ENCODE measurements at places on chromosomes 6 and 20.

- DNase-seq = no peak
Observed at GRCh38 chr20:36629719-36630681, 16.0 kb downstream of the SLA2 start.

- DNase-seq = no peak
Observed at GRCh38 chr6:119986934-119987549, 637.5 kb upstream of the MAN1A1 start.

DNA sequence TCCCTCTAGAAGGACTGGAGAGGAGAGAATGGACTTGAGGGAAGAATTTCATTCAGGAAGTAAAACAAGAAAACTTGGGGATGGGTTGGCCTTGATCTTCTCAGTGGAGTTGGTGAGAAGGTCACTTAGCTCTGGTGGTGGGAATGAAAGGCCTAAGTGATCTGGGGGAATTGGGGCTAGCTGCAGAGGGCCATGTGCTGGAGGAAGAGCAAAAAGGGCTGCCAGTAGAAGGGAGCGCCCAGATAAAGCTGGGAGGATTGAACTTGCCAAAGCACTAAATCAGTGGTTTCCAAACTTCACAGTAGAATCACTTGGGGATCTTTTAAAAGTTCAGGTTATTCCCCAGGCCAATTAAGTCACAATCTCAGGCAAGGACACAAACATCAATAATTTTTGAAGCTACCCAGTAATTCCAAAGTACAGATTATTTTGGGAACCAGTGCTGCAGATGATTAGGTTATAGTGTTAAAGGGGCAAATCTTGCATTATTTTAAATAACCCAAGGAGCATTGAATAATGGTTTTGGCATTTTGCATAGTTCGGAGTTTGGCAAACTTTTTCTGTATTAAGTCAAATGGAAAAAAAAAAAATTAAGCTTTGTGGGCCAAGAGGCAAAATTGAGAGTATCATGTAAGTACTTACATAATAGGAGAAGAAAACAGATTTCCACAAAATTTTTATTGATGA is 36.5 kb upstream of the RFPL4B start:
- DNase-seq = no peak

DNA sequence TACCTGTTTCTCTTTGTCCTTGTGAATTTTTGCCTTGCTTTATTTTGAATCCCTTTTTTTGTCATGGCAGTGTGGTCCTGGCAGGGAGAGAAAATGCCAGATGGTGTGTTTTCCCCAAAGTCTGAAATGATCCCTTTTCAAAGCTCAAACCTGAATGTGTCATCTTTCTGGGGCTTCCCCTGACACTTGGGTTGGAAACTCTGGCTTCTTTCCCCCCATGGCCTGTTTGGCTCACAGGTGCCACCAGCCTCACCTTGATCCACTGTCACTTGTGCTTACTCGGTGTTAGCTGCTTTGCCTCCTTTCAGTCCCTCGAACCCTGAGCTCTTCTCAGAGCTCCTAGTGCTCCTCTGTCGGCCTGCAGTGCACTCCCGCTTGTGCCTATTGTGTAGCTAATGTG is 22.3 kb downstream of the MYBL2 start:
- DNase-seq = no peak

DNA sequence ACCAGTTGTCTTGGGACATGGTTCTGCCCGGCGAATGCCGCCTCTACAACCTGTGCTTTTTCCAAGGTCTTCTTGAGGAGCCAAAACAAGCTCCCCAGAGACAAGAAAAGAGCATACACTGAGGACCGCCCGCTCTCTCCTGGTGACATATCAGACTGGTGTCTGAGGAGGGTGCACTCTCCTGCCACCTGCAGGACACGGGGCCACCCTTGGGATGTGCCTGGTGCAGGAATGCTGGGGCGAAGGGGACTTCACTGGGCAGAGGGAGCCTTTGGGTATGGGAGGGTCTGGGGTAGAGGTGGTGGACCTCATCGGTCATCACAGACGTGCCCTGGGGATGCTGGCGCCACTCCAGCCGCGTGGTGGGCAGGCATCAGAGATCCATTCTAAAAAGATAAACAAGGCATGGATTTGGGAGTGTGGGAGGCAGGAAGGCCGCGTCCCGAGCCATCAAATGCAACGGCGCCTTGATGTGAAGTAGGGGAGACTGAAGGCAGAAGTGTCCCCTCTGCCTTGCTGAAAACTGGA is 163.3 kb downstream of the CD83 start:
- DNase-seq = no peak

GRCh38 chr6:24710519-24711303 is 8.2 kb downstream of the C6orf62 start:
- DNase-seq = no peak

- no peak for DNase-seq
Observed at GRCh38 chr6:10084111-10084986, 330.5 kb downstream of the TFAP2A start.

GRCh38 chr20:51801122-51801822 is 1.0 kb downstream of the SALL4 start:
- no peak for DNase-seq

GRCh38 chr6:153149891-153150290 is 18.8 kb upstream of the RGS17 start:
- DNase-seq = no peak

- DNase-seq = no peak
Observed at GRCh38 chr6:81900616-81901015, 148.1 kb upstream of the TENT5A start.

DNA sequence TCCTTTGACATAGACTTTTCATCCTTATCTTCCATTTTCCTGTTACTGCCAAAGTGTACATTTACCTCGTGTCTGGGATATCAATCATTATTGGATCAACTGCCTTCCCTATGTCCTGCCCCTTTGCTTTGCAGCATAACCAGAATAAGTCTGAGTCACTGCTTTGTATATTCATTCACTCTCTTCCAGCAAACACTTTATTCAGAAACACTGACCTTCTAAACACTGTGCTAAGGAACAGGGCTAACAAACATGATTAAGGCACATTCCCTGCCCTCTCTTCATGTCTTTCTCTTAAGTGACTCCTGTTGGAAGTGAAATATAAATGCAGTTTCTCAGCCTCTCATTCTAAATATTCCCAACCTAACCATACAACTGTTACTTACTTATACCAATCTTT is 66.9 kb downstream of the COL19A1 start:
- DNase-seq = no peak

GRCh38 chr6:63487103-63487813 is 85.0 kb upstream of the LOC128125822 start:
- DNase-seq = no peak

DNA sequence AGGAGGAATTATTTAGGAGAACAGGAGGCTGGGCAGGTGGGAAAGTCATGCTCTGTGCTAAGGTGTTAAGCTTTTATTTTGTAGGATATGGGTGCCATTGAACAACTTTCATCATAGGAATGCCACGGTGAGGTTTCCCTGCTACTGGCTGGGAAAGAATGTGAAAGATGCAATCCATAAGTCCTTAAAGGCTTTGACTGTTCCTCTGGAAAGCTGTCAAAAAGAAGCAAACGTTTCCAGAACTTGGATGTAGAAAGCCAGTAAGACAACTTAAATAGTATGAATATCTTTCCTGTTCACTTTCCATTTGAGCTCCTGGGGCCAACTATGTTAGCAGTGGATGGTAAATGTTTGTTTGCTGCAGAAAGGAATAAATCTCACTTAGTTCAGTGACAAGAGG is 574.4 kb downstream of the RNF144B start:
- DNase-seq = no peak

DNA sequence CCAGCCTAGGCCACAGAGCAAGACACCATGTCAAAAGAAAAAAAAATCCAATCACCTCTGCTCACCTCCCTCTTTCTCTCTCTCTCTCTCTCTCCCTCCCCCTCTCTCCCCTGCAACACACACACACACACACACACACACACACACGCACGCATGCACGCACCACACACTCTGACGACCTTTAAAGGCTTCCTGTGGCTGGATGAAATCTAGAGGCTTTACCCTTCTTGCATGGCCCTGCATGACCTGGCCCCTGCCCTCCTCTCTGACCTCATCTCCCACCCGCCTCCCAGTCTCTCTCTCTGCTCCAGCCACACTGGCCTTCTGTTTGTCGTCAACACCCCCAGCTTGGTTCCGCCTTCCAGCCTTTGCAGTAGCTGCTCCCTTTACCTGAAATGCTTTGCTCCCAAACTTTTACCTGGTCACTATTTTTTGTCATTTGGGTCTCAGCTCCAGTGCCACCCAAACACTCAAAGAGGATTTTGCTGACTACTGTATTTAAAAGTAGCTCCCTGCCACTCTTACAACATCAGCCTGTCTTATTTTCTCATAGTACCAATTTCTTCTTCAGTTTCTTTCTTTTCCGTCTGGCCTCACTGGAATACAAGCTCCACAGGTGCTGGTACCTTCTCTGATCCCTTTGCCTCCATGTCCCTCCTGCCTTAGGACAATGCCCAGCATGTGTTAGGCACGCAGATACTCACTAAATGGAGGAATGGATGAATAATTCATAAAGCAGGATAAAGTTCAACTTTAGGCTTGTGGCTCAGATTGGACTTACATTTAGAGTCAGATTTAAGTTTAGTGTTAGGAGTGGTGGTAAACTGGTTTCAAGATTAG is 4.3 kb upstream of the LTA start:
- DNase-seq = no peak

DNA sequence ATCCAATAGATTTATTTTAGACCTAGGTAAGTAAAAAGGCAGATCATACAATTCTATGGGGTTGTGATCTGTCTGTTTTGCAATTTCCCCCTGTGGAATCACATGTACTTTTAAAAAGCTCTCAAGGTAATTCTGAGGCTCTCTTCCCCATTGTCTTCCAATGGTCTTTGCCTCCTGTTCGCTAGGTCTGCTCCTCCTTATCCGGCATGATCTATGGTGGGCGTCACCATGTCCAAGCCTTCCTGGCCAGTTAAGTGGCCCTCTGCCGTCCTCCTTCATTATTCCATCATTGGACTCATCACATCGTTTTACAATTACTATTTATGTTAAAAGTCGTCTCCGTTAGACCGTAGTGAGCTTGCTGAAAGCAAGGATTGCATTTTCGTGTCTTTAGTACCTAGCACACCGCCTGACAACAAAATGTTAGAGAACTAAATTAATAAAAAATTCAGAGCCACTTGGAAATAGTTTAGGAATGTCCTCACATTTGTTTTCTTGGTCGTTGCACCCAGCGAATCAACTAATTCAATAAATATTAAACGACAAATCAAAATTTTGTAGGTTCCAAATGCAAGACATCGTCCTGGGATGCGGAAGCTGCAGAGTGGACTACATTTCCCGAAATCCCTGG is 2.2 kb upstream of the STXBP5 start:
- DNase-seq = no peak

DNA sequence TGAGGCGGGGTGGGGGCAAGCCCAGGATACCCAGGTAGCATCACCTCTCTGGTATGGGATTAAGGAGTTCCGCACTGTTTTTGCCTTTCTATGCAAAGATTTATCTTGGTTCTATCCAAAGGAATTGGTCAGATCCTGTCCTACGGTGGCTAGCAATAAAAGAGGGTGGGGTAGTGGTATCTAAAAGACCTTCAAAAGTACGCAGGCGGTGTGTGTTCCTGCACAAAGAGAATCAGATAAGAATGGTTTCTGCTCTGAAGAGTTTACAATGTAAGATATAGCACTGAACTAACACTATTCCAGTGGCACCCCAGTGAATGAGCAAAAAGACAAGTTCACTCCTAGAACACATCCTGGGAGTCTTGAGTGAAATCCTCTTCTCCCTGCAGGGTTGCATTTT is 6.3 kb downstream of the MRPS18A start:
- no peak for DNase-seq

DNA sequence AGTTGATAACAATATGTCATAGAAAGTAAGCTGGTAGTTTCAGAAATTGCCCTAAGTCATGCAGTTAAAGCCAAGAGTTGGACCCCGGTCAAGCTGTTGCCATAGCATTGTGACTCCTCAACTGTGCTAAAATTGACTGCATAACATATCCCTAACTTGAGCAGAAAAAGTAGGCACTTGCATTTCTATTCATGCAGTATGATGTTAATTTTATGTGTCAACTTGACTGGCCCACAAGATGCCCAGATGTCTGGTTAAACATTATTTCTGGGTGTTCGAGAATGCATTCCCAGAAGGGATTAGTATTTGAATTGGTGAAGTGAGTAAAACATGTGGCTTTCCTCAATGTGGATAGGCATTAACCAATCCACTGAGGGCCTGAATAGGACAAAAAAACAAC is 136.4 kb downstream of the GPR63 start:
- DNase-seq = no peak

- peak; percentile 20 for DNase-seq
Observed at GRCh38 chr6:143059663-143060353, 881 bp upstream of the AIG1 start.

DNA sequence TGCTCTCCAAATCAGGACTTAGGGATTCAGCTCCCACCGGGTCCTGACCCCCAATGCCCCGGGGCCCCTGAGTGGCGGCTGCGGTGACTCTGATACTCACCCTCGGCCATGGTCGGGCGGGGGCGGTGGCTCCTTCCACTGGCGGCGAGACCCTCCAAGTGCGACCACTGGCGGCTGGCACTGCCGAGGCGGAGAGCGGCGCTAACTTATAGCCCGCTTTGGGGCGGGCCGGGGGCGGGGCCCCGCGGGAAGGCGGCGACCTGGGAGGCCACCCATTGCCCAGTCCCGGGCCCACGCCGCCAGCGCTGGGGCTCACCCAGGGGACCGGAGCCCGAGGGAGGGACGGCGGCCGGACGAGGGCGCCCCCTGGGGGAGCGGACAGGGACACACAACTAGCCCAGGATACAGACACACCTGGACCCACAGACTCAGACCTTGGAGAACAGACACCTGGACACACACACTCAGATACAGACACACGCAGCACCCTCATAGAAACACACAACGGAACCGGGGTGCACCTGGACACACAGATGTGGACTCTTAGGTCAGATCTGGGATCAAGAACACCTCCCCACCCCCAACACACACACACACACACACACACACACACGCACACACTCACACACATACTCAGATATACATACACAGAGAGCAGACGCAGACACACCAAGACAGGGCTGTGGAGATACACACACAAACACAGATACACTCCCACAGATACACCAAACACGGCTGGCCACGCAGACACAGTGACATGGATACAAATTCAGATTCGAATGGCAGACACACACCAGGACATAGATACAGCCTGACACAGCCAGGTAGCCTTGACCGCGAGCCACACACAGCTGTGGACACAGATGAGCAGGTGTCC is at the start of gene TGM2:
Gene TGM2, minus strand, starts transcription at position 182 of the 877 bp plus-strand sequence. Its CDS starts 72 bp downstream, at position 110.
- DNase-seq = peak; percentile 30

Measured in stimulated activated CD4-positive, alpha-beta T cell treated with anti-CD3 and anti-CD28 coated beads, TNF-alpha, amount 100 ng/mL, for 48 hours (primary cell).